ENCODE measurements at places on chromosomes 6 and 20.

GRCh38 chr6:162260027-162260426 lies 467.5 kb downstream of the PRKN start:
- no peak for DNase-seq

DNA sequence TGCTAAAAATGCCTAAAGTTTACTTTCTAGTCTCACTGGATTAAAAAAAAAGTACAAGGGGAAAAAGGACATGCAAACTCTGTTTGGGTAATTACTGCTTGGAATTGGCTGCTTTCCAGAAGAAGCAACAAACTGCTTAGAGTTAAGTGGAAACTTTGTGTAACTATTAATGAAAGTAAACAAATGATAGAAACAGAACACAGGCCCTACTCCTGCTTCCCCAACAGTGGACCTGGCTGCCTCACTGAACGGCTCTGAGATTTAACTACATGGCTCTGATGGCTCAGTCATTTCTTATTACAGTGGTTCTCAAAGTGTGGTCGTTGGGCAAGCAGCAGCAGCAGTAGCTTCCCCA lies 108.5 kb downstream of the MAN1A1 start:
- no peak for DNase-seq

DNA sequence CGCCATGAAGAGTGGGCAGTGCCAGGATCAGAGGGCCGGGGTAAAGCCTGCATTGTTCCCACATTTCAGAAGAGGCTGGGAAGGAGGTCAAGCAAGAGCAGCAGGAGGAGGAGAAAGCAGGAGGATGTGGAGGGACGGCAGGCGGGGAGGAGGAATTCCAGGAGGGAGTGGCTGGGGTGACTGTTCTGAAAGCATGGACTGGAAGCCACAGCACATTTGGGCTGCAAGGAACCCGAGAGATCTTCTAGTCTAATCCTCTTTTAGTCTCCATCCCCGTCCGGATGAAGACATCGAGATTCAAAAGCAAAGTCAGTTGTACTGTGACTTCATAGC lies 76.9 kb downstream of the FAM50B start:
- no peak for DNase-seq

DNA sequence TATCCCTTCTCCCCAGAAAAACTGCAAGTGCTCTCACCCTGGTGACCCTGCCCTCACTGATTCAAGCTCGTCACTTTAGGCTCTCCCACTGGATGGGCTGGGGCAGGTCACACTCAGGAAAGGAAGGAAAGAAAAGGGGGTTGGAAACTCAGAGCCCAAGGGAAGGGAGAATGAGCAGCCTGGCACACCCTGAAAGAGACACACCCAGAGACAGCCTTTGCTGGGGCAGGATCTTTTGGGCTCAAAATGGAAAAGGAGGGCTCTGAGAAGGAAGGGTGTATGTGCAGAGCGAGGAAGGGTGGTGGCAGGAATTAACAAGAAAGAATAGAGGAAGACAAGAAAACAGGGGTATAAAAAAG lies 2.5 kb downstream of the PPP1R18 start:
- DNase-seq, result no peak

DNA sequence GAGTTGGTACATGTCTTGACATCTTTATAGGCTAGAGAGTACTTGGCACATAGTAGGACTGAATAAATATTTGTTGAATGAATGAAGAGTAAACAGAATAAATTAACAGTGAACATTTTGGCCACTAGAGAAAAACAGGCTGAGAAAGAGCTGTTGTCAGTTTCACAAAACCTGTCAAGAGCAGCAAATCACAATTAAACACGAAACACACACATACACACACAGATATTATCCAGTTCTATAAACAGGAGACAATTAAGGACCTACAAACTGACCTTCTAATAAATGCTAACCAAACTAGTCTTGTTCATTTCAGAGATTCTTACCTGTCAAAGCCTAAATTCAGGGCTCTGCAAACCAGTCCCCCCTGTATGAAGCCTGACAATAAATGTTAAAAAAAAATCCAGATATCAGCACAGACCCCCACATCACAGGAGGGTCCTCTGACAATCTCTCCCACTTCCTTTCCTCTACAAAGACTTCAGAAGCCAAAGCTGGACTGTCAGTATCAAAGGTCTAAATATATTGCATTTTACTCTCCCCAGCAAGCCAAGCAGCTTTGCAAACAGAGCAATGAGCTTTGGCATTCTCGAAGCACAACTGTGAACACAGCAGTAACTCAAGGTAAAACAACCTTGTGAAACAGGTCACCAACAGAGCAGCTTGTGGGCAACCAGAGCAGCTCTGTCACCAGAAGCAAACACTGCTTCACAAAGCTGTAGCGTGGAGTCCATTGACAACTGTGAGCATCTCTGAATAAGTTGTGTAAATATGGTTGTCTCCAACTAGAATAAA lies 229.9 kb downstream of the TBXT start:
- DNase-seq, result no peak

GRCh38 chr6:329888-330691 lies 37.8 kb downstream of the DUSP22 start:
- DNase-seq, result no peak

- DNase-seq, result peak; percentile 20
Measured at GRCh38 chr20:48761023-48761785, 66.6 kb downstream of the PREX1 start.

DNA sequence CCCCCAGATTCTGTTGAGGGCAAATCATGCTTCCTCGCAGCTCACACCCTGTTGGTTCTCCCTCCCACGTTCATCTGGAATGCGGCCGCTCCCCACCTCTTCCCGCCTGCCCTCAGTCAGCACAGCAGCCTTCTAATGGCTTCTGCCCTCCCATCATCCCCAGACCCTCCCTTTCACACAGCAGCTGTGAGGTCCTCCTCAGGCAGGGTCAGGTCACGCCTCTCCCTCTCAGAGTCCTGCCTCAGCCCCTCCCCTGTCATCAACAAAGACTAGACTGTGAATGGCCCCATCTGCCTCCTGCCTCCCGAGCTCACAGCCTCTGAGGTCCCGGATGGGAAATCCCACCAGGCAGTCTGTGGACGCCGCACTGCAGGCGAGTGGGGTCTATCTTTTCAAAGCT lies 7.9 kb upstream of the BHLHE23 start:
- no peak for DNase-seq

DNA sequence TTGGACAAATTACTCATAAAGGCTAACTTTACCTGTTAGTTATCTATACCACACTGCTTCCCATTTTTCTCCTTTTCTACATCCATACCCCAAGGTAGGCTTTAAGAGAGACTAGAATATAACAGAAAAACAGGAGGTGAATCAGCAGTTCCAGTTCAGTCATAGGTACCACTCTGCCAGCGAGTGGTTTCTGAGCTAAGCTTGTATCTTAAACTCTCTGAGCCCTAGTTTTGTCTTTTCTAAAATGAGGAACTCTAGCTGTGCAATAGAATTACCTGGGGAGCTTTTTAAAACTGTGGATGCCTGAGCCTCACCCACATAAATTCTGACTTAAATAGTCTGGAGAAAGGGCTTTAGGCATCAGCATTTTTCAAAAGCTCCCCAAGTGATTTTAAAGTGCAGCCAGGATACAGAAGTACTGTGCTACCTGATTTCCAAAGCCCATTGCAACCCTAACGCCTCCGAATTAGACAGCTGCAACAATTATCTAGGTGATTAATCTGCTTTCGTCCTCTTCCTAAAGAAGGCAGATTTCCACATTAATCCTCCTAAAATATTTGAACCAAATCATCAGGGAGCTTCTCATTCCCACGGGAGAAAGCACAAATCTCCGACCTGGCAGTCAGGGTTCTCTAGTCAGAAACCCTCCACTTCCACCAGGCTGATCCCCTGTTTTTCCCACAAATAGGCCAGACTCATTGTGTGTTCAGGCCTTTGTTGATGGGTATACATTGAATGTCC lies 37.4 kb upstream of the RPL7L1 start:
- no peak for DNase-seq

Measured in stimulated activated CD8-positive, alpha-beta memory T cell treated with anti-CD3 and anti-CD28 coated beads, Interleukin-4, amount 100 ng/mL, for 1 hour (primary cell).